H9 (cell line): ENCODE measurements at places on chromosomes 4 and X.

GRCh38 chr4:138090918-138091676, 151.1 kb downstream of the SLC7A11 start:
- DNase-seq: no peak

DNA sequence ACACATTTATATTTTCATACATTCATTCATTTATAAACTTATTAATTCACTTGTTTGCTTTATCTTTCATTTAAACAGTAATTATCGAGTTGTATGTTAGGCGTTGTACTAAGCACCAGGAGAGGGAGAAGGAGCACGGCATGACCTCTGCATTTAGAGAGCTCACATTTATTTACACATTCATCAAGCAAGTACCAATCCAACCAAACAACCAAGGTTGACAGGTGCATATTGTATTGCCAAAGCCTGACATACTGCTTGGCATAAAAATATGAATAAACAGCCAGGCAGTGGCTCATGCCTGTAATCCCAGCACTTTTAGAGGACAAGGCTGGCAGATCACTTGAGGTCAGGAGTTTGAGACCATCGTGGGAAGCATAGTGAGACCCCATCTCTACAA, 37.0 kb upstream of the CLNK start:
- no peak for DNase-seq

GRCh38 chr4:1863297-1864033, 7.5 kb upstream of the LETM1 start:
- DNase-seq: no peak

GRCh38 chr4:80608281-80608980, 272.9 kb downstream of the CFAP299 start:
- DNase-seq: no peak

- no peak for DNase-seq
Measured at GRCh38 chrX:122579036-122579435, 605.0 kb upstream of the GRIA3 start.

DNA sequence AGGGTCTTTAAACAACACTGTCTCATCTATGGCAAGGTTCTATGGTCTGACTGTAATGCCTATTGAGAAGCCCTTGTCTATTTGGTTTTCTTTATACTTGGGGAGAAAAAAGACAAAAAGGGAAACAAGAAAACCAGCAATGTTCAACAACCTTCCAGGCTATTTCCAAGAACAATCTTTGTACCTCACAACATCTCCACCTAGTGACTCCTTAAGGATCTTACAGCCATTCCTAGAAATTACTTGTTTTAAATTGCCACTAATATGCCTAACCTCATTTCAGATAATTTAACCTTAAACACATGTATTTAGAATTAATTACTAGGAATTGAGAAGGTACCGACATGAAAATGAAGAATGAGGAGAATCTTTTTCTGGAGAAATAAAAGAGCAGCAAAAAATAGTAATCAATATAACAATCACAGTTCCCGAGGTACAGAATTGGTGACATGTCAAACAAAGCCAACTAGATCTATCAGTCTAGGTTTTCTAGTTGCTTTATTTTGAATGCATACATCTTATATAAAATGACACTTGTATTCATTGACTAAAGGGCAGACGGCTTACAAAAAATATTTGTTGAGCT, 1.6 kb upstream of the RBM46 start:
- no peak for DNase-seq

- DNase-seq: no peak
Measured at GRCh38 chrX:148854306-148854705, 353.9 kb downstream of the AFF2 start.

GRCh38 chr4:10753336-10753735, 68.8 kb upstream of the CLNK start:
- no peak for DNase-seq

DNA sequence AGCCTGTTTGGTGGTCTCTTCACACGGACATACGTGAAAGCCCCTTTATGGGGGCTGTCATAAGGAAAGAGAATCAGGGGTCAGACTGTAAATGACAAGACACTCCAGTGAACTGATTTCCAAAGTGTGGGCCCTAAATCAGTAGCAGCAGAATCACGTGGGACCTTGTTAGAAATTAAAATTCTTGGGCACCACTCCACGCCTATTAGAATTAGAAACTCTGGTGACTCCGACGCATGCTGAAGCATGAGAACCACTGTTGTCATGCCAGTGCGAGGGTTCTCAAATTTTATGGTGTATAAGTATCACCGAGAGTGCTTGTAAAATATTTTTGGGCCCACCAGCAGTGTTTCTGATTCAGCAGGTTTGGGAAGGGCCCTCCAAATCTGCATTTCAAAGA, 672.8 kb downstream of the DMD start:
- no peak for DNase-seq

DNA sequence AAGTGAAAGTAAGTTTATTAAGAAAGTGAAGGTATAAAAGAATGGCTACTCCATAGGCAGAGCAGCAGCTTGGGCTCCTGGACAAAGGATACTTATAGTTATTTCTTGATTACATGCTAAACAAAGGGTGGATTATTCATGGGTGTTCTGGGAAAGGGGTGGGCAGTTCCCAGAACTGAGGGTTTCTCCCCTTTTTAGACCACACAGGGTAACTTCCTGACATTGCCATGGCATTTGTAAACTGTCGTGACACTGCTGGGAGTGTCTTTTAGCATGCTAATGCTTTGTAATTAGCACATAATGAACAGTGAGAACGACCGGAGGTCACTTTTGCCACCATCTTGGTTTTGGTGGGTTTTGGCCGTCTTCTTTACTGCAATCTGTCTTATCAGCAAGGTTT, 557.6 kb downstream of the SPRY1 start:
- DNase-seq: no peak

DNA sequence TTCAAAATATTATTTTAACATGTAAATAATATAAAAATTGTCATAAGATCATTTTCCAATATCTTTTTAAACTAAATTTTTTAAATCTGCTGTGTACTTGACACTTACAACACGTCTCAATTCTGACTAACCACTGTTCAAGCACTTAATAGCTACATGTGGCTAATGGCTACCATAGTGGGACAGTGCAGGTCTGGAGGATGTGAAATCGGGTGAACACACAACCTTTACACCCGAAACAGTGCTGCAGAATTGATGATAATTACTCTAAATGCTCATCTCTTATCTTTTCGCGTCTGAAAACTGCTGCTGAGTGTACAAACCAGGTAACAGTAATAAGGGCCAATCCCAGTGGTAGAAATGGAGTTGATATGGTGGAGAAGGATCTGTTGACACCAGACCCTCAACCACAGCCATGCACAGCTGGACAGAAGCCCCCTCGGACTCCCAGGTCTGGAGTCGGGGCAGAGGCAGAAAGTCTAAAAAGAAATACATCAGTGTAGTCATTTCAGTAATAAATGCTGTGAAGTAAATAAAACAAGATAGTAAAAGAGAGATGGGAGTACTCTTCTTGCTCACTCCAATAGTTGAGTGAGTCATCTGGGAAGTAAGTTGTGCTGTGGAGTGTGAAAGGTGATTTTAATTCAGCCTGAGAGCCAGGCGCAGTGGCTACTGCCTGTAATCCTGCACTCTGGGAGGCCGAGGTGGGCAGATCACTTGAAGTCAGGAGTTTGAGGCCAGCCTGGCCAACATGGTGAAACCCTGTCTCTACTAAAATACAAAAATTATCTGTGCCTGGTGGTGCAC, 150.0 kb downstream of the CBR4 start:
- DNase-seq: no peak

DNA sequence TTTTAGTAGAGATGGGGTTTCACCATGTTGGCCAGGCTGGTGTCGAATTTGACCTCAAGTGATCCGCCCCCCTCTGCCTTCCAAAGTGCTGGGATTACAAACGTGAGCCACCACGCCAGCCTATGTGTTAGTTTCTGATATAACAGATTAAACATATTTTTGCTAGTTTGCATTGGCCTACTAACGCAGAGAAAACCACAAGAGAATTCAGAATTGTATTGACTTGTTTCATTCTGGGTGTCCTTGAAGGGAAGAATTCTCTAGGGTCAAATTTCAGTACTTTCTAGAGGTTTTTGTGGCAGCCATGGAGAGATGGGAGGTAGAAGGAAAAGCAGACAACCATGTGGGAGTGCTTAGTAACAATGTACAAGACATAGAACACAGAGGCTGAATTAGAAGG, 46.1 kb upstream of the BMPR1B start:
- DNase-seq: no peak

- no peak for DNase-seq
Measured at GRCh38 chrX:24760363-24761000, 66.8 kb downstream of the POLA1 start.

GRCh38 chr4:52250154-52250553, 199.1 kb downstream of the SPATA18 start:
- DNase-seq: no peak

GRCh38 chr4:87734936-87735335, 64.4 kb upstream of the IBSP start:
- no peak for DNase-seq

DNA sequence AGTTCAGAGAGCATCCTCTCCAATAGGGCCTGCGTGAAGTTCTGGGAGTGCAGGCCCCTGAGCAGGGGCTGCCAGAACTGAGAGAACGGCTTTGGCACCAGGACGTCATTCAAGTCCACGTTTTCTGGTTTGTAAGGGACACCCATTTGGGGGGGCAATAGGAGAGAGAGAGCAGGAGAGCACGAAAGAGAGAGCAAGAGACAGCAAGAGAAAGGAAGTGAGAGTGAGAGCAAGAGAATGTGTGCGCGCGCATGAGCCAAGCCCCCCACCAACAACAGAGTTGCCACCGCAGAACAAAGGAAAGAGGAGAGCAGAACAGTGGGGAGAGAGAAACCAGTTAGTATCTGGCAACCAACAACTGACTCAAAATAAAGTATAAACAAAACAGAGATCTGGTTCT, 10.4 kb downstream of the LAS1L start:
- DNase-seq: no peak

GRCh38 chr4:135281230-135281629, 1079.6 kb upstream of the PABPC4L start:
- no peak for DNase-seq

DNA sequence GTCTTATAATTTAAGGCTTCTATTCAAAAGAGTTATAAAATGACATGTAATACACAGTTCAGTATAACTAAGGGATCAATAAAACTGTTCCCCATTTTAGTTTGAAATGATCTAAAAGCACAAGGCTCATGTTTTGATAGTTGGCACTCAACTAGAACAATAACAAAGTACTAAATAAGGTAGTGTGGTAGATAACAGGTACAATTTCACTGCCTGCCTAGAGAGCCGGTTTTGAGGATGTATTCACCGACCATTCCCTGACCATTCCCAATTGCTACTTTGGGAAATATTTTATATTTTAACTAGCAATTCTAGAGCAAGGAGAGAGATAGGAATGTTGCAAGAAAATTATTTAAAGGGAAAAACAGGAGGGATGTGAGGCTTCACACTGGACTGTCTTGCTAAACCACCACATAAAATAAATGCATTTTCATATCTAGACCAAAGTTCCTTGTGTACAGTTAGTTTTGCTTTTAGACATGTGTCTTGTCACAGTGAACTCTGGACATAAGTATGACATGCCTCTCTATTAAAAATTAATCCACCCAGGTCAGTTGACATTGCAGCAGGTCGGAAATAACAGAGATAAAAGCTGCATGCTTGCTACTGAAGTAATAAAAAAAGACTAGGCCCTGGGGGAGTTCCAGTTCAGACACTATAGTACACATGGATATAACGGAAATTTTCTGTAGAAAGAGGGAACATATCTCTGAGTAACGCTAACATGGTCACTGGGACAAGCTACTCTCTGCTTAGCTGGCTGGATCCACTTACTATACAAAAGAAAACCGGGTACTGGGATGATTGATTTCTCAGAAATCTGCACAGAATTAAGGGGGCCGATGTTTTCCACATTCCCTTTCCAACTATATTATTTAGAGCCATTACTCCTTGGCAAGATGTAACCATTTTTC, 56.3 kb upstream of the NAP1L5 start:
- no peak for DNase-seq

DNA sequence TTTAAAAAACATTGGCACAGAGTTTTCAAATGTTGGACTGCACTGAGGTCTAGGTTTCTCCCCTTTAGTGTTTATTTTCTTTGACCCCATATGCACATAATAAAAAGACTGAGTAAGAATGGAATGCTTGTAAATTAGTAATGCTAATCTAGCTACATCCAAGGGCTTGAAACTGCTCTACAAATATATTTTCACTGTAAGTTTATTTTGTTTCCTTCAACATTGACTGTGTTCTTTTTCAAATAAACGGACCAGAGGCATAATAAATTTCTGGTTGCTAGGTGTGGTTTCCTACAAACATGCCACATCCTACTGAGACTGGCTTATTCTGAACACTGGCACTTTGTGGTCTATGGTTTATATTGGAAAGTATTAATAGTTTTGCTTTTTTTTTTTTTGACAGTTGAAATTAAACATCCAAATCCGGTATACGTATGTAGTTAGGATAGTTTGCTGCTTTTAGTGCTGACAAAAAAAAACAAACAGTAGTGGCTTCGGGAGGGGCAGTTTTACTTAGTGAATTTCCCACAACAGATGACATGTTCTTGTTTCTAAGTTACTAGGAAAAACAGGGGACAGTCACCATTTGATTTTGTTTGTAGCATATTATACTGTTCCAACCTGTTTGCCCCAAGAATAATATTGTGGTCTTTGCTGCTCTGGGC, 13.2 kb downstream of the CA5B start:
- no peak for DNase-seq

- DNase-seq: no peak
Measured at GRCh38 chr4:144509088-144510015, 136.6 kb upstream of the HHIP start.

GRCh38 chrX:12278151-12278550, 139.9 kb downstream of the FRMPD4 start:
- no peak for DNase-seq

DNA sequence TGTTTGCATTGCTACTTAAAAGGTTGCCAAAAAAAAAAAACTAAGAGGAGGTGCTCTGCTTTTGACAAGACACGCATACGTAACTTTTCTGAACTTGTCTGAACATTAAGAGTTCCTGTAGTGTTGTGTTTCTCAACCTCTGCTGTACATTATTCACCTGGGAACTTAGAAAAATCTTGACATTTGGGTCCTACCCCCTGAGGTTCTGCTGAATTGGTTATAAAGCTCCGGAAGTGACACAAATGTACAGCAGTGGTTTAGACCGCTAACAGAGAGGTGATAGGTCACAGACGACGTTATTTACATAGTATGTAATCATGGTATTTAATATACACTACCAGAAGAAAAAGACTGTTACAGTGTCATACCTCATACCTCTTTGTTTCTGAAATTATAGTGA, 61.1 kb downstream of the CPEB2 start:
- DNase-seq: no peak

DNA sequence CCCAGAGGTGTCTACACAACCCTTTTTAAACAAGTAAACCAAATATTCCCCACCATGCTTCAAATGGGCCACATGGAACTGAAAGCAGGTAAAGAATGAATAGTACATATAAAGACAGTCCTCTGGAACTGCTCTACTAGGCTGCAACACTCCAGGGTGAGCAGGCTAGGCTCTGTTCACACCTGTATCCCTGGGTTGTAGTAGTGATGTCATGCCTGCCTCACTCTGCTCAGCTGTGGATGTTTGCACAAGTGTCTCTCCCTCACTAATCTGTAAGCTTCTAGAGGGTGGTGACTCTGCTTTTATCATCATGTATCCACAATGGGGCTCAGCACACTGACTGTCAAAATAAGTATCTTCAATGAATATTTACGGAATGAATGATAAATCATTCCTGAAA, 20.4 kb downstream of the LEF1 start:
- DNase-seq: no peak

- DNase-seq: no peak
Measured at GRCh38 chr4:54542540-54543041, 115.2 kb upstream of the KIT start.

- DNase-seq: peak; percentile 49
Measured at GRCh38 chrX:39974270-39974669, 123.5 kb downstream of the BCOR start.

- DNase-seq: no peak
Measured at GRCh38 chr4:88804234-88804633, 106.6 kb upstream of the NAP1L5 start.
